ENCODE measurements at places on chromosomes 16 and 17. TPM values are rescaled to one million over a fixed set of nuclear protein-coding genes. Genes with fewer than 3 reads are reported as not detected.

DNA sequence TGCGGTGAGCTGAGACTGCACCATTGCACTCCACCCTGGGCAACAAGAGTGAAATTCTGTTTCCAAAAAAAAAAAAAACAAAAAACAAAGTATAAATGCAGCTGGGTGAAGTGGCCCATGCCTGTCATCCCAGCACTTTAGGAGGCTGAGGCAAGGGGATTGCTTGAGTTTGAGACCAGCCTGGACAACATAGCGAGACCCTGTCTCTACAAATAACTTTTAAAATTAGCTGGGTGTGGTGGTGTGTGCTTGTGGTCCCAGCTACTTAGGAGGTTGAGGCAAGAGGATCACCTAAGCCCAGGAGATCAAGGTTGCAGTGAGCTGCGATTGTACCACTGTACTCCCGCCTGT, 10.1 kb upstream of the STX4 start:
- H3K36me3 ChIP-seq = no peaks in the 10 kb centered on the region
- H3K27me3 ChIP-seq = no peaks in the 10 kb centered on the region
- H3K4me3 ChIP-seq = no peak overlapping the region
- no peaks in the 10 kb centered on the region for H3K4me1 ChIP-seq
- DNase-seq = no peak

The MATCAP1 gene
- total RNA-seq = 7.5 TPM

- H3K4me3 ChIP-seq = no peak overlapping the region
- H3K27ac ChIP-seq = no peak overlapping the region
- no peaks in the 10 kb centered on the region for H3K27me3 ChIP-seq
- DNase-seq = no peak
- H3K4me1 ChIP-seq = peaks cover 20% of the 10 kb centered on the region
Observed at GRCh38 chr16:10976634-10977033, 32.3 kb downstream of the CLEC16A start.

- H3K36me3 ChIP-seq = no peaks in the 10 kb centered on the region
- no peak for DNase-seq
- no peaks in the 10 kb centered on the region for H3K4me1 ChIP-seq
- H3K4me3 ChIP-seq = no peak overlapping the region
Observed at GRCh38 chr16:46736695-46737094, 11.4 kb downstream of the MYLK3 start.

The IGSF6 gene
- 0.57 TPM for total RNA-seq

DNA sequence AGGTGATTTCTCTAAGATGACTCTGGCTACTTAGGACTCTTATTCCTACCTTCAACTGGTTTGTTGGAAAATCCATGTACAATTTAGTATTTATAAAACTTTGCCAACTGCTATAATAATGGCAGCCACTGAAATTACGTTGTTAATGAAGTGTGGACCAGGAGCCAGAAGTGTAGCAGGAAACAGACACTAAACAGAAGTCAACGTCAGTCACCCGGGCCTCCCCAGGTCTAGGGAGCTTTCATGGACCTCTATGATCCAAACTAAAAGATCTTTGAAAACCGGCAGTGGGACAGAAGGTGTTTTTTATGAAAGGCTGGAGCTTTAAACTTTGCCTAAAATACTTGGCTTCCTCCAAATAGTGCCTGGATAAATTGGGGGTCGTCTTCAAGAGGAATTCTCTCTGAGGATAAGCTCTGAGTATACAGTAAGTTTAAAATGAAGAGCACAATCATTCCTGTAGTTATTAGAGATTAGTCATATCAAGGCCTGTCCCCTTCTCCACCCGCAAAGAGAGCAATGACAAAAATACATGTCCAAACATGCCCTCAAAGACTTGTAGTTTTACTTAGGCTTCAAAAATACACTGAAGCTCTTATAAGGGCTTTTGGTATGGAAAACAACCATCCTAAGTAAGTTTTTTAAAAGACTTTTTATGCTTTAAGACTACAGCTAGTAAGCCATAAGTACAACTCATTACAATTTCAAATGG, 34.6 kb downstream of the DCUN1D3 start:
- peaks cover 19% of the 10 kb centered on the region for H3K36me3 ChIP-seq
- no peaks in the 10 kb centered on the region for H3K27me3 ChIP-seq
- peaks cover 16% of the 10 kb centered on the region for H3K4me1 ChIP-seq
- no peak overlapping the region for H3K4me3 ChIP-seq
- no peak overlapping the region for H3K27ac ChIP-seq

- H3K4me3 ChIP-seq = no peak overlapping the region
- H3K27ac ChIP-seq = no peak overlapping the region
- no peaks in the 10 kb centered on the region for H3K36me3 ChIP-seq
Observed at GRCh38 chr16:10982465-10983150, 38.2 kb downstream of the CLEC16A start.

DNA sequence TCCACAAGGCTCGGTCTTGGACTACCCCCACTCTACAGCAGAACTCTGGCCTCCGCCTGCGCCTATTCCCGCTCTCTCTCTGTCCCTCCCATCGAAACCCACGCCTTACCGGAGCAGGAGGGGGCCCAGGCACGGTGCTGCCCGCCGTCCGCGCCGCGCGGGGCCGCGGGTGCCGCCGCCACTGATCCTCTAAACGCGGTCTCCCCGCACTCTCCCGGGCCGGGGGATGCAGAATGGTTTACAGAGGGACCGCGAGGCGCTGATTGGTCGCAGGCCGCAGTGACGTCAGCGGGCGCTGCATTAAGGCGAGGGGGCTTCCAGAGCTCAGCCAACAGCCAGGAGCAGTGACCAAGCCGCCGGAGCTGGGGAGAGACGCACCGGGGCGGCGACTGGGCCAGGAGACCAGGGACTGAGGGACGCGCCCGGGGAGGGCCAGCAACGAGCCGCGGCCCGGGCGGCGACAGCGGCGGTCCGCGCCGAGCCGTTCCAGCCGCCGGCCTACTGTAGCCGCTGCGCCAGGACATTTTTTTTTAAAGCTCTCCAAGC, 747 bp upstream of the LHX1 start:
- H3K4me1 ChIP-seq = peaks cover 97% of the 10 kb centered on the region
- no peak overlapping the region for H3K27ac ChIP-seq
- no peaks in the 10 kb centered on the region for H3K36me3 ChIP-seq
- peaks cover 52% of the 10 kb centered on the region for H3K27me3 ChIP-seq
- DNase-seq = no peak

The HSD11B2 gene
- total RNA-seq = not detected

DNA sequence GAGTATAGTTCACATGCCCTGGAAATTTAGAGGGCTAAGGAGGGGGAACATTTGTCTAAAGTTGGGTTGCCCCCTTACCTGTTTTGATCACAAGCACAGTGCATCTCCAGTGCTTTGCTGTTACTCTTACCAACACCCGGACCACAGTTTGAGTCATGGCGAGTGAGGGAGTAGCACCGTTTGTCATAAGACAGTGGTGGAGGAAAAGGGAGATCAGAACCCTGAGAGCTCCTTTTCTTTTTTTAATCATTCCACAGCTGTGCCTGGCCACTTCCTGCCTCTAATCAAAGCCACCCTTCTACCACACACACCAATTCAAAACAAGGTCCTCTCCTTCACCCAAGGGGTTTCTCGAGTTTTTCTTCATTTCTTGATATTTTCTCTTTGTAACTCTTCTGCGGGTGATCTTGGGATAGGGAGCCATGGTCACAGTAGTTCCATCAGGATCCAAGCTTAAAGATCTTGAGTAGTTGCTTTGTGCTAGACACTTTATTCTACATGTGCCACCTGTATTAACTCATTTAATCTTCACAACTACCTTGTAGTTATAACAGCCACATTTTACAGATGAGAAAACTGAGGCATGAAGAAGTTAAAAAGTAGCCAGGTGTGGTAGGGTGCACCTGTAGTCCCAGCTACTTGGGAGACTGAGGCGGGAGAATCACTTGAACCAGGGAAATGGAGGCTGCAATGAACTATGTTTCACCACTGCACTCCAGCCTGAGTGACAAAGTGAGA, 5.0 kb upstream of the MYL4 start:
- no peaks in the 10 kb centered on the region for H3K27me3 ChIP-seq
- peak; percentile 69 for DNase-seq
- no peaks in the 10 kb centered on the region for H3K36me3 ChIP-seq
- peak overlapping the region; percentile 95 for H3K27ac ChIP-seq
- H3K4me3 ChIP-seq = peak overlapping the region; percentile 82

The GLTPD2 gene
- not detected for total RNA-seq

DNA sequence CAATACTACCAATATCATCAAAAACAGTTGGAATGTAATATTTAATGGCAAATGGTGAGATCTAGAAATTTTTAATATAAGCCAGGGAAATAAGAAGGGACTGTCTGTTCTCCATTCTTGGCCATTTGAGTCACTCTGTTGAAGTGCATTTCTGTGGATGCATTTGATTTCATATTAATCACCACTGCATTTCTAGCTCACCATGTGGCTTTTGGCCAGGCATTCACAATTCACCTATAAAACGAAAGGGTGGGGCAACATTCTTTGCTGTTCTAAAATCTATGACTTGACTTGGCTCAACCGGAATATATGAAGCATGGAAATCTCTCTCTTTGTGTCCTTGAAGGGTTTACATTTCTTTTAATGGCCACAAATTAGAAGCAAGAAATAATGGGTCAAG, 483.0 kb downstream of the SLC39A11 start:
- H3K36me3 ChIP-seq = no peaks in the 10 kb centered on the region
- no peaks in the 10 kb centered on the region for H3K4me1 ChIP-seq
- no peak for DNase-seq
- no peak overlapping the region for H3K4me3 ChIP-seq
- H3K27me3 ChIP-seq = peaks cover 43% of the 10 kb centered on the region

- peaks cover 19% of the 10 kb centered on the region for H3K4me1 ChIP-seq
- peaks cover 18% of the 10 kb centered on the region for H3K36me3 ChIP-seq
- peak; percentile 23 for DNase-seq
- no peak overlapping the region for H3K27ac ChIP-seq
Observed at GRCh38 chr17:82767041-82767754, 15.3 kb downstream of the TBCD start.

DNA sequence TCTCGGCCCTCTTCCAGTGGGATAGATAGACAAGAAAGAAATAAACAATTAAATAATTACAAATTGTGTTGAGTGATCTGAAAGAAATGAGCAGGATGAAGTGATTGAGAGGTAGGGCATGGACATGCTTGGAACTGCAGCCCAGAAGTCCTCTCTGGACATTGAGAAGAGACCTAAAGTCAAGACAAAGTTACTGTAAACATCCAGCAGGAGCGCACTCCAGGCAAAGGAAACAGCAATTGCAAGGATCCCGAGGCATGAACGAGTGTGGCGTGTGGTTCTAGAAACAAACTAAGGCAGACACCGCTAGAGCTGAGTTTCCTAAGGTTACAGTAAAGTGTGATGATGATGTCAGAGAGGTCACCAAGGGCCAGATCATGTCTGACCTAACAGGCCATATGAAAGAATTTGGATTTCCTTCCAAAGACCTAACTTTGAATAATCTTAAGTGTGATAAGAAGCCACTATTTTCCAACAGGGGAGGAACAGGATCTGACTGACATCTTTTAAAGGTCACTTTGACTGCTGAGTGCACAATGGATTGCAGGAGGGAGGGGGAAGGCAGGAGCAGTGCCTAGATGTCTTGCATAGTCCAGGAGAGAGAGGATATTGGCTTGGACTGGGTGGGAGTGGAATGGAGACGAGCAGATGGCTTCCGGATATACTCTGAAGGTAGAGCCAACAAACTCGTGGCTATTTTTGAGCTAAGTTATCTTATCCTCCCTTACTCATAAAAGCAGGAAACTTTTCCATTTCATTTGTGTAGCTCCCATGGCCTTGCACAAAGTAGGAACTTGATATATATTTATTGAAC, 19.0 kb downstream of the ABCC12 start:
- H3K27me3 ChIP-seq = peaks cover under 1% of the 10 kb centered on the region
- no peak overlapping the region for H3K4me3 ChIP-seq
- DNase-seq = no peak
- no peaks in the 10 kb centered on the region for H3K36me3 ChIP-seq
- H3K27ac ChIP-seq = no peak overlapping the region
- no peaks in the 10 kb centered on the region for H3K4me1 ChIP-seq

DNA sequence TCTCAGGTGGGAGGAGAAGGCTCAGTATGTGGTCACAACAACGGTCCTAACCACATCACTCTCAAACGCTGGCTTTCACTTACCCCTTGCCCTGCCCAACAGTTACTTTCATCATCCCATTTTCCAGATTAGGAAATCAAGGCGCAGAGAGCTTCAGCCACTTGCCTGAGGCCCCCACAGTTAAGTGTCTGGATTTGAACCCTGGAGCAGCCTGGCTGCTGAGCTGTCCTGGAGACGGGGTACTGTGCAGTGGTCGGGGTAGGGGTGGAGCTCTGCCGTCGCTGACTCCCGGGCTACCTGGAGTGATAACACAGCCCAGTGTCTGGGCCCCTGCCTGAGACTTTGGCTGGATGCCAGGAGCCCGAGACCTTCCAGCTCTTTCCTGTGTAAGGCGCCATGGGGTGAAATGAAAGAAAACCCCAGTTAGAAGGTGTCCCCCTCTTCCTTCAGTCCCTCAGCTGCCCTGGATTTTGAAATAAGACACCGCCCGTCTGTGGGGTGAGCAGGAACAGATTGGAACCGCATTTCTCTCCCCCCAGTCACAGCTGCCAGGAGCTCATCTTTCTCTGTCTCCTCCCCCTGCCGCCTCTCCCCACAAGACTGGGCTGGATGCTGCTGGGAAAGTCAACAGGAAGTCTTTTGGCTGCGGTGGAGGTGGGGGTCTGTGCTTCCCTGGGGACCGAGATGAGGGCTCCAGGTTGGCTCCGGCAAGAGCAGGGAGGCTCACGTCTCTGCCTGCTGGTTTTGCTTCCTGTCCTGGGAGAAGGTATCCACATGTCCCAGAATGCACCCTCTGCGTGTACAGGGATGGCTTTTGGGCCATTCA, 280.2 kb downstream of the SEC14L1 start:
- H3K4me3 ChIP-seq = peak overlapping the region; percentile 84
- no peaks in the 10 kb centered on the region for H3K27me3 ChIP-seq
- H3K36me3 ChIP-seq = peaks cover 7% of the 10 kb centered on the region
- H3K27ac ChIP-seq = peak overlapping the region; percentile 89
- peaks cover 60% of the 10 kb centered on the region for H3K4me1 ChIP-seq
- peak; percentile 54 for DNase-seq

GRCh38 chr17:10041287-10041612, 136.2 kb upstream of the RCVRN start:
- H3K4me3 ChIP-seq = no peak overlapping the region
- no peak overlapping the region for H3K27ac ChIP-seq
- no peak for DNase-seq
- no peaks in the 10 kb centered on the region for H3K27me3 ChIP-seq
- H3K4me1 ChIP-seq = peaks cover 25% of the 10 kb centered on the region

The WDR90 gene
- total RNA-seq = 17.8 TPM

DNA sequence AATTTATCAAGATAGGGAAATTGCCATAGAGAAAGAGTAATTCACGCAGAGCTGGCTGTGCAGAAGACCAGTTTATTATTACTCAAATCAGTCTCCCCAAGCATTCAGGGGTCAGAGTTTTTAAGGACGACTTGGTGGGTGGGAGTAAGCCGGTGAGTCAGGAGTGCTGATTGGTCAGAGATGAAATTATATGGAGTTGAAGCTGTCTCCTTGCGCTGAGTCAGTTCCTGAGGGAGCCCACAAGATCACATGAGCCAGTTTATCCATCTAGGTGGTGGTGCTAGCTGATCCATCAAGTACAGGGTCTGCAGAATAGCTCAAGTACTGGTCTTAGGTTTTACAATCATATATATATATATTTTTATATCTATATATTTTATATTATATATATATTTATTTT, 6.0 kb upstream of the AQP8 start:
- H3K4me3 ChIP-seq = no peak overlapping the region
- no peak for DNase-seq
- no peak overlapping the region for H3K27ac ChIP-seq
- no peaks in the 10 kb centered on the region for H3K36me3 ChIP-seq
